ENCODE measurements at places on chromosomes 6 and 20.

- no peak for DNase-seq
These were observed 535 bp upstream of the CCDC170 start for GRCh38 chr6:151493161-151493803.

- no peak for DNase-seq
These were observed 49.9 kb downstream of the TGM2 start for GRCh38 chr20:38115205-38115604.

- DNase-seq = no peak
These were observed 299.7 kb downstream of the CDKAL1 start for GRCh38 chr6:20833881-20834515.

GRCh38 chr6:155936551-155936950, 480.9 kb upstream of the NOX3 start:
- no peak for DNase-seq

DNA sequence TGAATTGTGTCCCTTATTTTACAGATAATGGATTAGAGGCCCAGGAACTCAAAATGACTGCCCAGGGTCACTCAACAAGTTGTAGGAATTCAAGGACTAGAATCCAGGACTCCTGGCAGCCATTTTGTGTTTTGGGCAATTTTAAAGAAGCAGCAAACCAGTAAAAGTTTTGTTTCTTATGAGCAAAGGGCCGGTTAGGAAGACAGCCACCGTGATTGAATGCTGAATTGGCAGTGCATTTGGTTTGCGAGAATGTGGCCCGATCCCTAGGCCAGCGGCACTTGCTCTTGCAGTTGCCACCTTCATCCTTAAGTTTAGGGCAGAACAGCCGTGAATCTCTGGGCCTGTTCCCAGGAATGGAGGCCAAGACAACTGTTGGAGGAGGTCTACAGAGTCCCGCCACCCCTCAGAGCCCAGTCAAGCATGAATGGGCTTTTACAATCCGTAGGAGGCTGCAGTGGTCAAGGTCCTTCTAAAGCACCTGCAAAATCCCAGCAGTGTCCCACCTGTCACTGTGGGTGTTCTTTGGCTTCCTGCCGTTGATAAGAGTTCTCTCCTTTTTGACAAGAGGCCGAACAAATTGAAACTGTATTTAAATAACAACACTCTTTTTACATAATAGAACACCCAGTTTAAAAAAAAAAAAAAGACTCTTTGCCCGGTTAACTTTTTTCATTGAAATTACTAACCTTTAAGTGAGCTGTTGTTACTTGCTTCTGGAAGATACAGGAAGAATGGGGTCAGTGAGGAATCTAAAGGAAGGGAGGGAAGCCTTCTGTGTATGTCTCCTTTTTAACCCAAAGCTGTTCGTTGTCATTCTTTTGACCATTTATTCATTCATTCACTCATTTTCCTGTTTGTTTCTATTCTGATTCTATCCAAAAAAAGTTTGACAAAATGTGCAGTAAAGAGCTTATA, 68.7 kb downstream of the PHACTR2 start:
- DNase-seq = no peak

DNA sequence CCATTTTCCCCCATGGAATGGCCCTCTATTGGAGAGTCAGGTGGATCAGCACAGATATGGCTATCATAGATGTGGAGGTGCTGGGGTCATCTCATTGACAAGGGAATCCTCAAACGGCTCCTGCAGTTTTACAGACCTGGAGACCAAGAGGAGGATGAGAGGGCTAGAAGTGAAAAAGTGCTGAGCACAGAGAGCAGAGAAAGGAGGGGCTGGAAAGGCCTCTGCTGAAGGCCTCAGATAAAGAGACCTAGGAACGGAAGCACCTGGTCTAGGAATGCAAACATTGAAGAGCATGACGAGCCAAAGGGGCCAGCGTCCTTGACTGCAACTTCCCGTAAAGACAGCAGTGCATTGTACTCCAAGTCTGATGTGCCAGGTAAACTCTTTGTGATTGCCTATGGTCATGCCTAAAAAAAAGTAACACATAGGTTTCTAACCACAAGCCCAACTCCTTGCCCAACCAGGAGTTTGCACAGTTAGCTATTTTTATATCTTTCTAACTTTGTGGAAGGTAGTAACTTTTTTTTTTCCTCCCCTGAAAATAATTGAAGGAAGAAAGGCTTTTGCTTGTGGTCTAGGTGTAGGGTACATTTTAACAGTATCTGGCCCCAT, 15.2 kb downstream of the RSPH4A start:
- DNase-seq = no peak

DNA sequence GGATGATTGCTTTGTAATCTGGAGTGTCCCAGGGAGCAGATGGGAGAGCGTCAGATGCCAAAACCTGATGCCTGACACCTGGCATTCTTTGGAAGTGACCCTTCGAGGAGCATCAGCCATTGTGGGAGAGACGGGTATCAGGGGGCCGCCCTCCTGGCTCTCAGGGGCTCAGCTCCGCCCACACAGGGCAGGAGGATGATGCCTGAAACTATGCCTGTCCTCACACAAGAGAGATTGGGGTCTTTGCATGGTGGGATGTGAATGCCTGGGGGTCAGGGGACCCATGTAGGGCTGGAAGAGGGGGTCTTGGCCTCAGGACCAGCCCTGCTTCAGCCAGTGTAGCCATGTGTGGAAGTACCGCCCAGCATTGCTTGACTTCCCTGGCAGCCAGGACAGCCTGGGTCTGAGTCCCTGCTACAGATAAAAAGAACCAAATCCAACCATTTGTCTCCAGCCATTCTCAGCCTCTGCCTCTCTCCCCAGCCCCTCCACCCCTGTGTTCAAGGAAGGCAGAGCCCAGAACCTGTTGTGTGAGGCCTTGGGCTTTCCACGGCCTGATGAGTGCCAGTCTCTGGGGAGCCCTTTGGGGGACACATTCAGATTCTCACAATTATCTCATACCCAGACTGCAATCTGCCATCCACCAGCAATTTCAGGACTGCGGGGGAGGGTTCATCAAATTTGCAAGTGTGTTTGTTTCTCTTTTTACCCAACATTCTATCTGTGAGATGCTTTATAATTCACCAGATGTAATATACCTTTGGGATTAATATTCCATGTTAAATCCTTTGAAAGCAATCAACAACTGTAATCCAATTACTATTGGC, 371.2 kb downstream of the PREX1 start:
- DNase-seq = no peak

DNA sequence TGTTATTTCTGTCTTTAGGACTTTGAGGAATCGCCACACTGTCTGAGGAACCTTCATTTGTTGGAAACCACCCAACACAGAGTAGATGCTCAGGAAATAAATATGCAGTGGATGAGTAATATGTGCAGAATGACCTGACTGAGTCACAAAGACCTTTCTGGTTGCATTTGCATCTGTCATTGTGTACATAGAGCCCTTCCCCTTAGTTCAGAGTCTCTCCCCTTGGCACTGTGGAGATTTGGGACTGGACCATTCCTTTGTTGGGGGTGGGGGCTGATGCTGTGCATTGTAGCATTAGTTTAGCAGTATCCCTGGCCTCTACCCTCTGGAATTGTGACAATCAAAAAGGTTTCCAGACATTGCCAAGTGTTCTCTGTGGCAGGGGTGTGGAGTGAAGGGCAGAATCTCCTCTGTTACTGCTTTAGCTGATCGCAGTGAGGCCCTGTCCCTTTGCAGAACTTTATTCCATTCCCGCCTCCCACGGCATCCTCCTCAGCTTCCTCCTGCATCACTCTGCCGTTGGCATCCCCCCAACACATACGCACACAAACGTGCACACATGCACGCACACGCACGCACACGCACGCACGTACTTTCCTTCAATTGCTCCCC, 64.5 kb downstream of the EYA2 start:
- DNase-seq = peak; percentile 77

- DNase-seq = no peak
These were observed 36.9 kb downstream of the B4GALT5 start for GRCh38 chr20:49676581-49677291.

- no peak for DNase-seq
These were observed 85.5 kb upstream of the HTR1B start for GRCh38 chr6:77548662-77549366.

DNA sequence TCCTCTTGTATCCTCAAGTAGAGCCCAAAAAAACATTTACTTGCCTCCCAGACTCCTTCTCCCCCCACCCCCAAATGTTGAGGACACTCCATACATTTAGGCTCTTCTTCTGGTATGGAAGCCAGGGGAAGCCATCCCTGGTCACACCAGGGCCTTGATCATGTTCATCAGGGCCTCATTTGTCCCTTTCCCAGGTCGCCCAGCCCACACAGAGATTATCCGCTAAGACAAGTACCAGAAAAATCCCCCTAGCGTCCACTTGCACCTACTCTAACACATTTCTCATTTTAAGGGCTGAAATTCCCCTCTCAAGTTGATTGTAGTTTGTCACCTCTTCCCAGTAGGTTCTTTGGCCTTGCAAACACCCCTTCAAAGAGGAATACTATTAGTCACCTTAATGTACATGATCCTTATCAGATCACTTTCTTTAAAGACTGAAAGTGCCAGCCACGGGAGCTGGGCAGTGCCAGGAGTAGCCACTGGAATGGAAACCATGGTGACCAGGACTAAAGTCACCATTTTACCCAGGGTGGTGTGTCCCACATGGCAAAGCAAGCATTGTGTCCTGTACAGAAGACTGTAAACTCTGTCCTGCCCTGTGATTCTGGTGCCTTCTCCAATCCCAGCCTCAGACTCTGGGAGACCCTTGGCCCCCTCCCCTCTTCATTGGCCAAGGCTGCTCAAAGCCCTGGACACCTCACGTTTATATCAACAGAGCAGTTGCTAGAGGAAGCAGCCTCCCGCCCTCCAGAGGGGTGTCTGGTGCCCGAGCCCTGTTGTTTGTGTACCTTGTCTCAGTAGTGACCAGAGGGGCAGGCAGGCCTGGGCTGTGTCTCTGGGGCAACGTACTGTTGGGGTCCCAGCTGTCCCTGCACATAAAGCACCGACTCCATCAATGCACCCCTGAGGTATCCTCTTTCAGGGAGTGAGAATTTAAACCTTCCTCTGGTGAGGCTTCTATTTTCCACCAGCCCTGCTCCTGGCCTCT, 5.0 kb upstream of the APOBEC2 start:
- no peak for DNase-seq

DNA sequence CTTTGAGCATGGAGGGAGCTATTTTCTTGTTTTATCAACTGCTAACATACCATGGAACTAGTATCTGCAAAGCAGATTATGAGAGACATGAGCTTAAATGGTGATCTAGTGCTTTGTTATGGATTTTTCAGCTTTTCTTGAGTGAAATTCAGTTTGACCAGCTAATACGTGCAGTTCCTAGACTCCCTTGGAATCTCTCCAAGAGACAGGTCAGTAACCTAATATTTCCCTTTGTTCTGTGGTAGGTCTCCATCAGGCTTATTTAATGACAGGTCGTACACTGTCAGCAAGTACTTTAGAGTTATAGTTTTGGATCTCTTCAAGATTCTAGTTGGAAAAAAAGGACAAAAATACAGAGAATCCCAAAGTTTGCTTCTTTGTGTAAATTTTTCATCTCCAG, 43.9 kb downstream of the HDAC2 start:
- DNase-seq = no peak

DNA sequence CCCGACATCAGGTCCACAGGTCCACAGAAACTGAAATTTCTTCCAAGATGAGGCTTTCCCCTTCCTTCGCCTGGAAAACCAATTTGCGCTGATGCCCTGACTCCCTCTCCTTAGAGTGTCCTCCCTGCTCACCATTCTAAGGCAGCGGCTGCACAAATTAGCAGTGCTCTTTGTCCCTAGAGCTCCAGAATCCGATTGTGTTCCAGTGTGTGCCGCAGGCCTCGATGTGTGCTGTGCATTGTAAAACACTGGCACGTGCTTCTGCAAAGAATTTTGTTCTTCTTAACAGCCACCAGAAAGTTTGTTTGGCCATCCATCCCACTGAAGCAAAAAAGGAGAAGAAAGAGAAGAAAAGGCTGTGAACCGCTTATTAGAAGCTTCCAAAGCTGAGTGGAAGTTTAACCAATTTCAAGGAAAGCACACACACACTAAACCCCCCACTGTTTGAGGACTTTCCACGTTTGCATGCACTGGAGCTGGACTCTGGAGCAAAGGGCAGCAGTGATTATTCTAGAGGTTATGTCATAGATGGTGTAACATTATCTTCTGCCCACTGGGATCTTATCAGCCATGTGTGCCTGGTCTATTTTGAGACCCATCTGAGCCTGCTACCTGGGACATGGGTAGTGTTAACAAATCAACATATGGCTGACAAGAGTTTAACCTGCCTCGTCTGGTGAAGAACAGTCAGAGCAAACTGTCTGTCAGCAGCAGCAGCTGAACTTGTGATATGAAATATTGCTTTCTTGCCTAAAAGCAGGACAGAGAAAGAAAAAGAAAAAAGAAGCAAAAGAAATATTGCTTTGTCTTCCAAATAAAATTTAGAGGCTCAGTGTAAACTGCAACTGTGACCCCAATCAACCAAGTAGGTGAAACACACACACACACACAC, 64.9 kb upstream of the RREB1 start:
- no peak for DNase-seq

DNA sequence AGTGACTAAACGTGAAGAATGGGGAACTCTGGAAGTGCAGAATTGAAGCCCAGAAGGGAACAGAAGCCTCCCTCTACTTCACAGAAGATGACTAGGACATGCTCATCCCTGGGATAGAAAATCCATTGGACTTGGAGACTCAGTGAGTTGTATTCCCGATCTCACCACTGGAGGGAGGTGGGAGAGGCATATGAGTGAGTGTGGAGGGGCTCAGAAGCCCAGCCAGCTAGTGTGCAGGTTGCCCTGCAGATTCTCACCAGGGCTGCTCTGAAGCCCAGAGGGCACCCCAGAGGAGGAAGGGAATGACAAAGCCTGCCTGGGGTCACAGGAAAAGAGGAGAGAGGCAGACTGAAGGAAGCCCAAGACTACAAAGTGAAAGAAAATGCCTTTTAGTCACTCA, 42.1 kb upstream of the HLA-E start:
- DNase-seq = no peak

GRCh38 chr6:21506126-21506525, 87.4 kb upstream of the SOX4 start:
- DNase-seq = no peak

GRCh38 chr6:119077391-119077642, 1.1 kb downstream of the FAM184A start:
- DNase-seq = no peak

DNA sequence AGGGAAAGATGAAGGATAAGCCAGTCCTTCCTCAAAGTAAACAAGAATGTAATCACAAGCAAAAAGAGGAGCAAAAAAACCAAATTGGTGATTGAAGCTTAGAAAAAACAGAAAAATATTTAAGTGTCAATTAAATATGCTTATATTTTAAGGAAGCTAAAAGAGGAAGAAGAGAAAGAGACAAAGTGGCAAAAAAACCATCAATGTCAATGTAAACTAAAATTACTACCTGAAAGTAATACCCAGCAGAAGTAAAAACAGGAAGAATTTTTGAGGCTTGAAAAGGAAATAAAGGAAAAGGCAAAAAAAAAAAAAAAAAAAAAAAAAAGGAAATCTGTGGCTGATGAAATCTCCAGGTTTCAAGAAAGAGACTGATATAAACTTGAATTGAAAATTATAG, 36.2 kb upstream of the OGFRL1 start:
- DNase-seq = no peak

- DNase-seq = no peak
These were observed 102.9 kb downstream of the CDH4 start for GRCh38 chr20:61354901-61355495.

DNA sequence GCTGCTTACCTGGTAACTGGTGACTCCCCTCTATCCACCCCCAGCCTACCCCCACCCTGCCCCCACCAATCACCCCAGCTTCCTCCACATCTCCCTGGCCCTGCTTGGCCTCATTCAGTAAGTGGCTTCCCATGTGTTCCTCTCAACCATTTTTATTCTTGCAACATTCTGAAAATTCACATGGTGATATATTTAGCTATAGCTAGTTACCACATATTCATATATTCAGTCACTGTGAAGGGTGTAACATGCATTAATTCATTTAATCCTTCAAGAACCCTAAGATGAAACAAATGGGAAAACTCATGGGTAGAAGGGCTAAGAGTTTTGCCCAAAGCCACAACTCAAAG, 95.4 kb upstream of the CEP85L start:
- no peak for DNase-seq

All from NCI-H460 (cell line).